Left lung (tissue), 14 donors: ENCODE measurements at places on chromosomes 16 and 17. TPM values are rescaled to one million over a fixed set of nuclear protein-coding genes. Genes with fewer than 3 reads are reported as not detected.
A peak's percentile ranks its signal among the peaks of the same experiment; 100 is the strongest.

Gene HYDIN
- 8.2 TPM for total RNA-seq

Gene CYGB
- 10.2 TPM for total RNA-seq

Gene BCO1
- not detected for total RNA-seq

Gene EFCAB13
- 7.4 TPM for total RNA-seq

Gene EPX
- not detected for total RNA-seq

Gene C17orf67
- 3.1 TPM for total RNA-seq

Gene UMOD
- total RNA-seq = not detected

Gene MYL11
- total RNA-seq = 1.6 TPM

Gene METTL26
- 70.4 TPM for total RNA-seq

Gene TMEM107
- total RNA-seq = 15.9 TPM

Gene NPIPA5
- total RNA-seq = 13.6 TPM

Gene TBX2
- total RNA-seq = 104 TPM

Gene CCL16
- not detected for total RNA-seq

DNA sequence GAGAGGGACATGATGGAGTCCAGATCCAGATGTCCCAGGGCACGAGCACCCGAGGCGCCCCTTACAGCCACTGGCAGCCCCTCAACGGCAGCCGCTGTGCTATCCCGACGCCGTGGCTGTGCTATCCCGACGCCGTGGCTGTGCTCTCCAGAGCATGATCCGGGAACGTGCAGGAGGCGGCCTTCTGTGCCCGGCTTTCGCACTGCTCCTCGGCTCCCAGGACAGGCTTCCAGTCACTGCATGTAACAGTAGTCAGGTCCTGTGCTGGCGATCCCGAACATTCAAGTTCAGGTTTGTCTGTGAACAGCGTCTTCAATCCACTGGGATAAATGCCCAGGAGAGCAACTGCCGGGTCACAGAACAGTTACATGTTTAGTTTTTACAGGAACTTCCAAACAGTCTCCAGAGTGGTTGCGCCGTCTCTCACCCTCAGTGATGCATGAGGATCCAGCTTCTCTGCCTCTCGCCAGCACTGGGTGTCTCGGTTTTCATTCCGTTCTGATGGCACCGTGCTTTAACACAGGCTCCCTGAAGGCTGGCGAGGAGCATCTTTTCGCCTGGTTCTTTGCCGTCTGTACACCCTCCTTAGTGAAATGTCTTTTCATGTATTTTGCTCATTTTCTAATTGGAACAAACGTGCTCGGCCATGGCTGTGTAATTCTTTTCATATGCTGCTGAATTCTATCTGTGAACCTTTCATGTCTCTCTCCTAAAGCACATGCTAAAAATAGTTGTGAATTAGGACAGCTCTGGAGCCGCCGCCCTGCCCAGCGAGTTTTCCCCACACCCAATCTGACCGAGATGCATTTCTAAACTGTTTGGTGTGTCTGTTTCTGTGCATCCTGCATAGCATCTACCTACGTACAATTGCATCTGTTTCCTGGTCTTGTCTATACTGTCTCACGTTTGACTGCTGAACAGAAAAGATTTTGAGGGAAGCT is 72.6 kb upstream of the METRNL start:
- DNase-seq = no peak

- no peak for DNase-seq
These were observed 41.7 kb upstream of the MGAT5B start for GRCh38 chr17:76826330-76827068.

- peak; percentile 93 for DNase-seq
These were observed at the start of gene ZNF768 for GRCh38 chr16:30526137-30526822. Gene ZNF768 (minus strand): TSS chr16:30526566. CDS start chr16:30526413, 153 bp downstream.

GRCh38 chr17:57268181-57268580 is 11.9 kb downstream of the MSI2 start:
- DNase-seq = no peak

- no peak for DNase-seq
These were observed 25.5 kb upstream of the SSTR2 start for GRCh38 chr17:73139296-73139695.

DNA sequence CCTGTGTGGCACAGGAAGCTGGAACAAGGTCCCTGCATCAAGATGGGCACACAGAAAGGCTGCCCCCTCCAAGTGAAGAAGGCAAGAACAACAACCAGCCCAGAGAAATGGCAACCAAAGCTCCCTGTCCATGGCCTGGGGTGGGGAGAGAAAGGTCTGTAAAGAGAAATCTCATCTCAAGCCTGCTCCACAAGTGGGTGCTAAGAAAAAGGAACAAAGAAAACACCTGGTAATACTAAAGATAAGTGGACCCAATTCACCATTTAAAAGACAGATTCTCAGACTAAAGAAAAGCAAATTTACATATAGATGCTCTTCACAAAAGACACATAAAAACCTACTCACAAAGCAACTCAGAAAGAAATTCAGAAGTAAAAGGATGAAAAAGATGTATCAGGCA is 107.4 kb downstream of the PARN start:
- DNase-seq = no peak

- DNase-seq = no peak
These were observed 36.0 kb upstream of the SREBF1 start for GRCh38 chr17:17872547-17873345.

GRCh38 chr17:1793447-1793806 is 31.6 kb downstream of the SERPINF1 start:
- DNase-seq = no peak

DNA sequence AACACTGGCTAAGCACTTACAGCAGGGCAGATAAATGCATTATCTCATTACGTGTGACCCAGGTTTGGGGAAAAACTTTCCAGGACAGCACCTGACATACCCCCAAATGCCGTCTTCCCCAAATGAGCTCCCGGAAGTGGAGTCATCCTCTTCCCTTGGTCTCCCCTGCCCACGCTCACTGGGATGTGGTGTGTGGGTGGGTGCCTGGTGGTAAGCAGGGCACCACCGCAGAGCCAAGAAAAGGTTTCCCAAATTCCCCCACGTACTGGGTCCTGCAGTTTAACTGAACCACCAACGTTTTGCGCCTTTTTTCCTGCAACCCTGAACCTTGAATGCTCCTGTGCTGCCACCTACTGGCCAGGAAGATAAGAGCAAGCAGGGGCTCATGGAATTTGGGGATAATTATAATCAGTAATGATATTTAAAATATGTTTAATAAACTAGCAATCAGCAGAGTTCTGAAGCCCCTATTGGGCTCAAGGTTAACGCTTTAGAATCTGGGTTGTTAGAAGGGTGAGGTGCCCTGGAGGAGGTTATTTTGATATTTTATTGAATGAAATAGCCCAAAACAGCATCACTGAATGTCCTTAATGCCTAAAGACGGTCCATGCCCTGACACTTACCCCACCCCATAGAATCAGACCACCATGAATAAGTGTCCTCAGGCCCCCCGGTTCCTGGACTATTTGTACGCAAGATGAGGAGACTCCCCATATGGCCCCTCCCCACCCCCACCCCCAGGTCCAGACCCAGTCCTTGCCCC is 8.0 kb downstream of the SPPL2C start:
- no peak for DNase-seq

GRCh38 chr17:21213638-21214014 is 335 bp downstream of the TMEM11 start:
- DNase-seq = no peak

DNA sequence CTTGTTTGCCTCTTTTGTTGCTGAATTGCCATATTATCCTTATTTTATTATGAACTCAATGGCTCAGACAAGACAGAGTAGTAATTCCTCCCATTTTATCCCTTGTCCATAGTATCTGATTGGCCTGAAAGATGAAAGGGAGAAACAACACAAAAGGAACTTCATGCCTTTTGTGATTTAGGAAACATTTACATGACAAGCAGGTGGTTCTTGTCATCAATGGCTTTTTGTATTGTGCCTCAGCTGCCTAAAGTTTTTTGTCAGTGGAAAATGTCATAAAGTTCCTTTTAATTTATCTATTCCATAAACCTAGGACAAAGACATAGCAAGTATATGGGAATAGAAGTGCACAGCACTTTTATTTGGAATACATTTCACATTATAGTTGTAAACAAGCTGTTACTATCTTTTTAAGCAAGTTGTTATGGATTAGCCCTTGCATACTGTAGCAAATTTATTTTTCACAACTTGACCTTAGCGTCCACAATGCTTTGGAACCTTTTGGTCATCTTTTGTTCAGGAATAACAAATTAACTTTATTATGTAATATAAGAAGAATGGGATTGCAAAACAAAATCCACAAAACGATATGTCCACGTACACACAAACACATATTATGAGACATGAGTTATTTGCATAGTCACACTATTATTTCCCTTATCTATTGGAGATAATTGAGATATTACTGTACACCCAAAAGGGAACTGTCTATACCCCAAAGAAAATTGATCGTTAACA is 12.4 kb upstream of the MPHOSPH6 start:
- no peak for DNase-seq

- no peak for DNase-seq
These were observed 29.9 kb downstream of the ABCC12 start for GRCh38 chr16:48125888-48126287.

- no peak for DNase-seq
These were observed 3.8 kb downstream of the TBC1D16 start for GRCh38 chr17:80031691-80032430.

DNA sequence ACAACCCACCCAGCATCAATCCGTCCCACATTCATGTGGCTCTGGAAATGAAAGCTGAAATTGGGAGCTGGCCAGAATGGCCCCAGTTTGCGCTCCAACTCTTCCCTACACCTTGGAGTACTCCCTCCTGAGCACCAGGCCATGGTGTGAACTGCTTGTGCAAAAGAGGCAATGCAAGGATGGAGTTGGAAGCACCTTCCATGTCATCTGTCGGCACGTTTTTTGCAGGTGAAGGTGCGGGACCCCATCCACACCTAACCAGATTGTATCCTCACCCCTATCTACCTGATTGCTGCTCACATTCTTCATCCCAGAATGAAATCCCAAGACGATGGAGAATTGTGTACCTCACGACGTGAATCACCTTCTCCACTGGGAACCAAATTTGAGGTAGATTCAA is 136.6 kb upstream of the WSB1 start:
- DNase-seq = no peak

DNA sequence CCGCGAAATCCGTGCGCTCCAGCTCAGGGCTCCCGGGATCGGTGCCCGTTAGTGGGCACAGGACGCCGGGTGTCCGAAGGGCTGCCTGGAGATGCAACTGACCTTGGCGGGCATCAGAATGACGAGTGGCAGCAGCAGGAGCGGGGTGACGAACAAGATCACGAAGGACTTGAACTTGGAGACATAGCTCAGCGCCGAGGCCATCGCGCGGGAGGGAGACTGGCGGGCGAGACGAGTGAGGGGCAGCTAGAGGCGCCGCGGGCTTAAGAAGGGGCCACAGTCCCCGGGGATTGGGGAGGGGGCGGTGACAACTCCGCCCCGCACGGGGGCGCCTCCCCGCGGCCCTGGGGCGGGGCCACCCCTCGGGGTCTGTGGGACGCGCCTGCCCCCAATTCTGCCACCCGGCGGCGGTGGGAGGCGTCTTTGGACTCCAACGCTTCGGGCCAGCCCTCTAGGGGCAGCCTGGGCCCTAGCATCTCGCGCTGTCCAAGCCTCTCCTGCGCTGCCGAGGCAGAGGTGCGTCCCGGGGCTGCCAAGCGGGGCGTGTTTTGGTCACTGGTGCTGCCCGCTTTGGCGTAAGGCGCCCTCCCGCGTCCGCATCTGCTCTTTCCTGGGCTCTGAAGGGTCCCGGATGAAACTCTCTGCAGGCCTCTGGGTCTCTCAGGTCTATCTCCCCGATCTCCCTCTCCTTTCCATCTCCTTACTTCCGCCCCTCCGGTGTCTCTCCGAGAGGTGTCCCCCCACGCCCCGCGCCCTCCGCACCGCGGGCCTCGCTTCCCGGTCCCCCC is at the start of gene SLC13A5:
Gene SLC13A5 (minus strand): TSS at position 240 of the 788 bp plus-strand sequence. CDS start 36 bp downstream, at position 204.
- DNase-seq = peak; percentile 26

GRCh38 chr17:1629504-1630310 is 1.1 kb upstream of the SLC43A2 start:
- DNase-seq = no peak

GRCh38 chr17:78224231-78225087 is 7.0 kb upstream of the TMEM235 start:
- no peak for DNase-seq

- no peak for DNase-seq
These were observed 19.8 kb downstream of the FBRS start for GRCh38 chr16:30677931-30678585.

- no peak for DNase-seq
These were observed 24.3 kb downstream of the CDK12 start for GRCh38 chr17:39485555-39485954.

- no peak for DNase-seq
These were observed 8.2 kb downstream of the KRT26 start for GRCh38 chr17:40763752-40764151.

DNA sequence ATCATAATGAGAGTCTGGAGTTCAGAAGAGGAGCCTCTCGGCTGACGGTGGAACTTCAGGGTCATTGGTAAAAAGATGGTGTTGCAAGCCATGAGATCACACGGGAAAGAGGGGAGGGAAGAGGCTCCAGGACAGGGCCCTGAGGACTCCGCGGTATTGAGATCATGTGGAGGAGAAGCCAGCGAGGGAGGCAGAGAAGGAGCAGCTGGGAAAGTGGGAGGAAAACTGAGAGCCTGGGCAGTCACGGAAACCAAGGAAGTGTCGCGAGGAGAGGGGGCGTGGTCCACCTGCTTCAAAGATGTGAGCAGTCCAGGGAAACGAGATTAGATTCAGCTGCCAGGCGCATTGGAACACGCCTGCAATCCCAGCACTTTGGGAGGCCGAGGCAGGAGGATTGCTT is 27.7 kb upstream of the SBK1 start:
- no peak for DNase-seq

- DNase-seq = no peak
These were observed 8.6 kb upstream of the TSPOAP1 start for GRCh38 chr17:58337210-58337599.

- DNase-seq = no peak
These were observed 42.1 kb downstream of the TBC1D16 start for GRCh38 chr17:79993390-79994227.

DNA sequence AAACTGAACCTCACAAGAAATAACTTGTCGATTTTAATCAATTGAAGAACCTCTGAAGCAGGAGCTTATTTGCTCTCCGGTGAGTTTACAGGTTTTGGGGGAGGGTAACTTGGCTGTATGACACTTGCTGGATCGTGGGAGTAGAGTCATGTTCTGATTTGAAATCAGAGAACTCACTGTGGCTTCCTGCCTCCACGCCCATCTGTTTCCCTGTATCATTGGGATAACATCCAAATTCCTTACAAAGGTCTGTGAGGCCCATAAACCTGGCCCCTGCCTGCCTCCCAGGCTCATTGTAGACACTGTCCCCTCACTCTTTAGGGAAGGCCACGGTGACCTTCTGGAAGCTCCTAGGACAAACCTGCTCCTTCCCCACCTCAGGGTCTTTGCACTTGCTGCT is 48.3 kb downstream of the C17orf67 start:
- DNase-seq = no peak

- no peak for DNase-seq
These were observed 1.4 kb downstream of the PLD2 start for GRCh38 chr17:4808378-4808767.
